Stimulated activated CD8-positive, alpha-beta memory T cell treated with anti-CD3 and anti-CD28 coated beads, Interleukin-4, amount 100 ng/mL, for 1 hour (primary cell): ENCODE measurements at places on chromosomes 11 and 22.

GRCh38 chr11:46279126-46280099 lies 2.0 kb downstream of the CREB3L1 start:
- no peak for DNase-seq

DNA sequence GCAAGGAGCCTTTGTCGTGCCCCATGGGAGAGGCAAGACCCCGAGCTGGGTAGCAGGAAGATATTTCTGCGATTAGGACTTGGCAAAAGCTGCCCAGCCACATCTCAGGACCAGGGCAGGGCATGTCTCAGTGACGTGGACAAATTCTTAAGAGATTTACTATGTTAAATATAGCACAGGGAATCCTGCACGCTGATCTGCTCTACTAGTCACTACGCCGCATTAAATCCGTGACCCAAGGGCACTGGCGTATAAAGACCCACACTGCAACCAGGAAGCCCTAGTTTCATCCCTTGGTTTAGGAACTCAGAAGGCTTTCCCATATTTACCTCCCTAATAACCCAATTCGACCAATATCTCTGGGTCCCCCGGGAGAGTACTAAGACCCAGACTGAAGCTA lies 35.1 kb downstream of the AP1B1 start:
- no peak for DNase-seq

DNA sequence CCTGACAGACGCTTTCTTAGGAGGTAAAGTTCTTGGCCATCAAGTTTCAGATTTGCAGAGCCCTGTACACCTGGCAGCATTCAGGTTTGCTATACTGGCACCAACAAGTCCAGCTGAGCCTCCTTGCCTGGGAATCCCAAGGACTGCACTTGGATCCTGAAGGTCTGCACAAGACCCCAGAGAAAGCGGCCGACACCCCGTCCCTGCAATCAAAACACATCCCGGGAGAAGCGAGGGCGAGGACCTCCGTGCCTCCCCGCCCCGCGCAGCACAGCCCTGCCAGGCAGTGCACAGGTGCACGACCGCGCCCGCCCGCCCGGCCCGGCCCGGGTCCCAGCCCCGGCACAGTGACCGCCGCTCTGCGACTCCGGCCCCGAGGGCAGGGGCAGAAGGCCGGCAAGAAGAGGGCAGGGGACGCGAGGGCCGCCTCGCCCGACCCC lies 559 bp downstream of the MRTFA start:
- no peak for DNase-seq

DNA sequence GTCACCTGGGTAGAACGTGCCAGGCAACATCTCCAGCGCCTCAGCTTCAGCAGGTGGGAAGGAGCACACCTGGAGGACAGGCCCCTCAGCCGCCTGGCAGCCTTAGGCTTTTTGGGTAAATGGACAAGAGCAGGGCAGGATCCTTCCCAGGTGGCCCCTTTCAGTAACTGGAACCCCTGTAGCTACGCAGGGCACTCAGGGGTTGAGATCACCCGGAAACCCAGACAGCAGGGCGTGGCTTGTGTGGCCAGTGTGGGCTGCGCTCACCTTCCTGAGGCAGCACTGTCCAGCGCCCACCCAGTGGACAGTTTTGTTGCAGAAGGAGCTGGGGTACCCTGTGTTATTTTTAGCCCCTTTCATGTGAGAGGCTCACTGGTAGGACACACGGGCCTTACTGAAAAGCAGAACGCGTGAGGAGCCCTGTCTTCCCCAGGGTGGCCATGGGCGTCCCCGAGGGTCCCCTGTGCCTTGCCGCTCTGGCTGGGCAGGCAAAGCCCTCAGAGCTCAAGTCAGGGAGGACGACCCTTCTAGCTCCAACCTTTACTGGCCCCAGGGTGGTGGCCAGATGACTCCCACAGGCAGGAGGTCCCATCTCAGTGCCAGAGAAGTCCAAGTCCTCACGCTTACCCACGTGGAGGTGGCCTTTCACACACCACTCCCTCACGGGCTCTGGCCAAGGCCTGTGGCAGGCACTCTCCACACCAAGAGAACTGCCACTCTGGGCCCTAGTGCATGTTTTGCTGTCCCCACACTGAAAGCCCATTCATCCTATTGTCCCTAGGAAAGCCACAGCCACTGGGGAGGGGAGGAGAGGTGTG lies 75.8 kb downstream of the CTTN start:
- DNase-seq = no peak

GRCh38 chr11:104564921-104565582 lies 333.2 kb downstream of the CASP12 start:
- no peak for DNase-seq

- DNase-seq = no peak
Measured at GRCh38 chr11:115625502-115625901, 121.3 kb upstream of the CADM1 start.

GRCh38 chr11:65968600-65969482 lies 7.3 kb downstream of the SART1 start:
- DNase-seq = no peak

DNA sequence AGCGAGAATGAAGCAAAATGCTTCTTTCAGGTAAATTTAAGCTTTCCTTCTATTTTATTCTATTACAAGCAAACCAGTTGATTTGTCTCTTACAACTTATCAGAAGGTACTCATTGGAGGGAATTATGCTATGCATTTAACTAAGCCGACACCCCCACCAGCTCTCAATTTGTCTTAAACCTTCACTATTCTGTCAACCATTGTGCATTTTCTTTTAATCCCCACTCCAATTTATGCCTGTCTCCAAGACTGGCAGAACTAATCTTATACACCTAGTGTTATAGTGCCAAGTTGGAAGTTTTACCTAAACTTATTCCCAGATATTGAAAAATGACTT lies 12.5 kb downstream of the TAF1D start:
- DNase-seq = no peak

- DNase-seq = no peak
Measured at GRCh38 chr11:57541169-57541568, 3.8 kb downstream of the SMTNL1 start.

- no peak for DNase-seq
Measured at GRCh38 chr22:22228421-22228820, 16.2 kb upstream of the VPREB1 start.

DNA sequence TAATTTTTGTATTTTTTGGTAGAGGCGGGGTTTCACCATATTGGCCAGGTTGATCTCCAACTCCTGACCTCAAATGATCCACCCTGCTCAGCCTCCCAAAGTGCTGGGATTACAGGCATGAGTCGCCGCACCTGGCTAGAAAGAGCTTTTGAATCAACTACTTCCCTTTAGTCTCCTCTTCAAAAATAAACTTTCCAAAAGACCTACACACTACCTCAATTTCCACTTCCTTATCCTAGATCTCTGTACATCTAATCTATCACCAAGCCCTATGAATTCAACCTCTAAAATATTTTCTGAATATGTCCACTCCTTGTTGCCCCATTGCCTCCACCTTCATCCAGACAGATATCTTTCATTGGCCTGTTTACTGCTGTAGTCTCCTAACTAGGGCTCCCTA lies 13.1 kb upstream of the DDX6 start:
- no peak for DNase-seq

DNA sequence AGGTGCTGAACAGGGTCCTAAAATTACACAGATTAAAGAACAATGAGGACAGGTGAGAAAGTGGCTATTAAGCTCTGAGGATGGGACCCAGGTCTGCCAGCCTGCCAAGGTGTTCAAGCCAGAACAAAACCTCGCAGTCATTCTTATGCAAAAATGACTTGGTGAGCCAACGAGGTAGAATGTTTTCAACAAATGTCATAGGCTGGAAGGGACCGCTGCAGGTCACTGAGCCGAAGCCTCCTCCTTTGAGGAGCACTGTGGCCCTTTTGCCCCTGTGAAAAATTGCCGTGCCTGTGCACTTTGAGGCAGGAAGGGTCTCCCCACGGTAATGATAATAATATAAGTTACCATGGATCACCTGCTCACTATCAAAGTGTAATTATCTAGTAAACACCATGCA lies 216.2 kb downstream of the DSCAML1 start:
- no peak for DNase-seq
